Psoas muscle (tissue), 8 donors: ENCODE measurements at places on chromosomes 3 and 15. TPM values are rescaled to one million over a fixed set of nuclear protein-coding genes. Genes with fewer than 3 reads are reported as not detected.

DNA sequence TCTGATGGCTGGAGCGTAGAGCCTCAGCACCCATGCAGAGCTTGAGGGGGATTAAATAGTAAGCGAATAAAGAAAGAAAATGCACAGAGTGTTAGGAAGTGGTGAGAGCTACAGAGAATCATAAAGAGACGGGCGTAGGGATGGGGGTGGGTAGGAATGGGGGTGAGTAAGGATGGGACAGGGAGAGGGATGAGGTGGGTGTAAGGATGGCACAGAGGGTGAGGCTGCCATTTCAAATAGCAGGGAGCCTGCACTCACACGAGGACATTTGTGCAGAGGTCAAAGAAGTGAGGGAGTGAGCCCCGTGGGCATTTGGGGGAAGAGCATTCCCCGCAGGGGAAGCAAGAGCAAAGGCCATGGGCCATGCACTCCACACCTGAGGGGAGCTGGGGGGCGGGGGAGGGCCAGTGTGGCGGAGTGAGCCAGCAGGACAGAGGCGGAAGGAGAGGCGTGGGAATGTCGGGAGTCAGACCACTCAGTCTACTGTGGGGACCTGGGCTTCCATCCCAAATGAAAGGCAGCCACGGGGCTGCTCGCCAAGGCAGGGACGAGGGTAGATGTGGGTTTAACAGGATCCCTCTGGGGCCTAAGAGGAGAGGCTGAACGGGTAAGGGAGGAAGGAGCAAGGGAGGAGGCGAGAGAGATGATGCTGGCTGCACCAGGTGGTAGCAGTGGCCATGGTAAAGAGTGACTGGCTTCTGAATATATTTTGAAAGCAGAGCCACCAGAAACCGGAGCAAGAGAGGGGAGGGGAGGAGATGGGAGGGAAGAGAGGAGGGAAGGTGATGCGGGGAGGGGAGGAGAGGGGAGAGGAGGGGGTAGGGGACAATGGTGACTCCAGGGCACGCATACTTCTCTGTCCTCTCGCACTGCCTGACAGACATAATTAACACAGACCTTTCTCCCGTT lies 35.2 kb upstream of the SLC6A6 start:
- H3K4me1 ChIP-seq = peaks cover 27% of the 10 kb centered on the region
- DNase-seq = no peak
- no peaks in the 10 kb centered on the region for H3K36me3 ChIP-seq
- H3K27me3 ChIP-seq = no peaks in the 10 kb centered on the region

- H3K4me3 ChIP-seq = peak overlapping the region; percentile 33
- H3K27me3 ChIP-seq = no peaks in the 10 kb centered on the region
- H3K4me1 ChIP-seq = no peaks in the 10 kb centered on the region
These were observed 3.9 kb downstream of the CRYGS start for GRCh38 chr3:186540221-186540834.

DNA sequence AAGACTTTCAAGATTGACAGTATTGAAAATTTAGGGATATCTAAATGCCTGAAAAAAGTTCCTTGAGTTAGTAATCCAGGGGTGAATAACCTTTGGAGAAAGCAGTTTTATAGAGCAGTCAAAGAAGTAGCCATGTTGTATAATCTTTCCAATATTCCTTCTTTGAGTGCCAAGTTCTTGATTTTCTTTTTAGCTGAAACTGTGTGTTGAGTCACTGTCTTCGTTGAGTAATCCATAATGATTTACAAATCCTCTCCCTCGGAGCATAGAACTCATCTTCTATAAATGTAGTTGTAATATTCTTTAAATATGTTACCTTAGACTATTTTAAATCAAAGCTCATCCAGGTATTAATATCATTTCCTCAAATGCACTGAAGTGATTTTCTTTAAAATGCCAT lies 135.2 kb downstream of the BBX start:
- peaks cover 39% of the 10 kb centered on the region for H3K4me1 ChIP-seq
- no peak overlapping the region for H3K4me3 ChIP-seq
- H3K27ac ChIP-seq = no peak overlapping the region
- no peak for DNase-seq

DNA sequence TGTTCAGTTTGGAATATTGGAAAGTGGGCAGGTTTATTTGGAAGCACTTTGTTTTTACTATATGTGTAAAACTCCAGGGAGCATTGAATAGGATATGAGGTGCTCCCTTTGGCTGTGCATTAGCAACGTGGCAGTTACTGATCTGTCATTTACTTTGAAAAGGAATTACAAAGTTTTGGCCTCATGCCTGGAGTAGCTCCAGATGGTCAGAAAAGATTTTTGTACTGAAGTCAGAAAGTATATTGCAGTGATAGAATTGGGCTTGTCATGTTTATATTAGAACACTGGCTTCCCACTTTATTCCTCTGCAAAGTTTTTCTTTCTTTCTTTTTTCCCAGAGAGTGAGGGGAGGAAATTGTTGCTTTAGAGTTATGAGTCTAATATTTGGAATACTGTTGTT lies 26.1 kb downstream of the FNDC3B start:
- no peak overlapping the region for H3K27ac ChIP-seq
- no peak for DNase-seq
- H3K4me3 ChIP-seq = no peak overlapping the region
- H3K4me1 ChIP-seq = peaks cover 69% of the 10 kb centered on the region

GRCh38 chr3:30465454-30465853 lies 140.9 kb upstream of the TGFBR2 start:
- H3K36me3 ChIP-seq = no peaks in the 10 kb centered on the region
- DNase-seq = no peak
- no peak overlapping the region for H3K27ac ChIP-seq
- peaks cover 2% of the 10 kb centered on the region for H3K27me3 ChIP-seq

DNA sequence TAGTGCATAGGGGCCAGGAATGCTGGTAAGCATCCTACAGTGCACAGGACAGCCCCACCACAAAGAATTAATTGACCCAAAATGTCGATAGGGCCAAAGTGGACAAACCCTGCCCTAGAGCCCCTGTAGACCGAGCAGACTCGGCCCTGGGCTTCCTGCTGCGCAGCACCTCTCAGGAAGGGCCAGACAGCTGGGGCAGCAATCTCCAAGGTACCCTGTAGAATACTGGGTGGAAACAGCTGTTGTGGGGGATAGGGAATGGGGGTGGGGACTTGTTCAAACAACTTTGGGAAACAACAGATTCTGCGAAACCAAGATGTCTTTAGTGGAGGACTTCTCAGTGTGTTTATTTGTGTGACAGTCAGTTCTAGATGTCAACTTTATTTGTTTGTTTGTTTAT lies 67.1 kb downstream of the MRPL46 start:
- H3K27me3 ChIP-seq = no peaks in the 10 kb centered on the region
- H3K27ac ChIP-seq = no peak overlapping the region
- no peaks in the 10 kb centered on the region for H3K4me1 ChIP-seq
- no peaks in the 10 kb centered on the region for H3K36me3 ChIP-seq
- no peak overlapping the region for H3K4me3 ChIP-seq

GRCh38 chr15:45228931-45229330 lies 23.1 kb upstream of the SLC28A2 start:
- H3K36me3 ChIP-seq = no peaks in the 10 kb centered on the region
- DNase-seq = peak; percentile 66
- no peak overlapping the region for H3K4me3 ChIP-seq
- no peak overlapping the region for H3K27ac ChIP-seq
- H3K4me1 ChIP-seq = no peaks in the 10 kb centered on the region
- no peaks in the 10 kb centered on the region for H3K27me3 ChIP-seq

DNA sequence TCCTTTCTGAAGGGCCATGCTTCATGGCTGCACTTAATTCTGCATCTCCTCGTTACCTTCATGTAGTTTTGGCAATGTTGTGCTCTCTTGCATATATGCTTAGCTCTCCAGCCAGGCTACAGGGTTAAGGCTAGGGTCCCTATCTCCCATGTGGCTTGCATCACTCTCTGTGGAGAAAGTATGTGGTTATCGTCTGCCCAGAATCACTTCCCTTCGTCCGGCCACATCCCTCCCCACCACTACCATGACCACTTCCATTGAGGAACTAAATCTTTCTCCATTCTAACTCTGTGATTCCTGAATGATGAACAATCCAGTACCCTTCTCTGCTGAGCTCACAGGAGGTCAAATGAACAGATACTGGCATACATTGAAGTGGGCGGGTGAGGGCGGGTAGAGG lies 34.0 kb downstream of the WWTR1 start:
- no peaks in the 10 kb centered on the region for H3K27me3 ChIP-seq
- H3K36me3 ChIP-seq = no peaks in the 10 kb centered on the region
- H3K4me3 ChIP-seq = no peak overlapping the region
- DNase-seq = no peak

- H3K27me3 ChIP-seq = no peaks in the 10 kb centered on the region
- no peaks in the 10 kb centered on the region for H3K4me1 ChIP-seq
- no peak overlapping the region for H3K4me3 ChIP-seq
- no peak overlapping the region for H3K27ac ChIP-seq
These were observed 12.2 kb upstream of the CHSY1 start for GRCh38 chr15:101264011-101264410.

GRCh38 chr3:100726706-100727105 lies 17.4 kb downstream of the TFG start:
- H3K27ac ChIP-seq = no peak overlapping the region
- H3K4me3 ChIP-seq = no peak overlapping the region
- H3K4me1 ChIP-seq = no peaks in the 10 kb centered on the region
- no peaks in the 10 kb centered on the region for H3K27me3 ChIP-seq
- peaks cover 75% of the 10 kb centered on the region for H3K36me3 ChIP-seq
- no peak for DNase-seq

DNA sequence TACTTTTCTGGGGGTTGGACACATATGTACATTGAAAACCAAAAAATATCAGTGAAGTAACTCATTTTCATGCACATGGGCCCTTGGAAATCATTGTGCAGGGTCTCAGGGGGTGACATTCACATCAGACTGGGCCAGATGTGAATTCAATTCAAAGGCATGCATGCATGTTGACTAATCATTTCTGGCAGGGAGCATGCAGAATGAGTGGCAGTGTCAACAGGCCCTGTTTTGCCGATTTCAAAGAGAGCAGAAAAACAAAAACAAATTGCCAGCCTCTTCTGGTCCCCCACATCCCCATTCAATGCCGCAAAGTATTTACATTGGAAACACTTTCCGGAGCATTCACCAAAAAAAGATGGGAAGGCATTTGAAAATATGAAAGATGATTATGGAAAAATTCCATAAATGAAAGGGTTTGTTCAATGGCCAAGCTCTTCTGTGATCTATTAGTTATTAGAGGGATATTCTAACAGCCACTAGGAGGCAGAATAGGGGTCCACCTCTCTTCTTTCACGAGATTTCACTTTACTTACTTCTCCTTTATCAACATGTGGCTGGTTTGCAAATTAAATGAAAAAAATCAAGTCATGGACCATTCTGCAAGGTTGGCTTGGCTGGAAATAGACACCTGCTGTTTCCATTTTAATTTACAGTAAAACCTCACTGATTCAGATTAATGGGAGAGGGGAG lies 119.9 kb upstream of the FEZF2 start:
- H3K4me1 ChIP-seq = no peaks in the 10 kb centered on the region
- DNase-seq = no peak
- no peaks in the 10 kb centered on the region for H3K27me3 ChIP-seq
- H3K27ac ChIP-seq = no peak overlapping the region
- H3K36me3 ChIP-seq = no peaks in the 10 kb centered on the region

- no peaks in the 10 kb centered on the region for H3K36me3 ChIP-seq
- no peak overlapping the region for H3K27ac ChIP-seq
- no peaks in the 10 kb centered on the region for H3K27me3 ChIP-seq
- no peak overlapping the region for H3K4me3 ChIP-seq
- DNase-seq = peak; percentile 30
These were observed 5.0 kb upstream of the AP3S2 start for GRCh38 chr15:89898614-89899294.

GRCh38 chr3:99969136-99969535 lies 145.2 kb downstream of the FILIP1L start:
- H3K27me3 ChIP-seq = no peaks in the 10 kb centered on the region
- no peak for DNase-seq
- H3K4me3 ChIP-seq = no peak overlapping the region
- H3K36me3 ChIP-seq = no peaks in the 10 kb centered on the region

GRCh38 chr3:3744826-3745225 lies 54.4 kb upstream of the LRRN1 start:
- H3K36me3 ChIP-seq = no peaks in the 10 kb centered on the region
- H3K27me3 ChIP-seq = no peaks in the 10 kb centered on the region
- DNase-seq = no peak
- H3K27ac ChIP-seq = no peak overlapping the region

DNA sequence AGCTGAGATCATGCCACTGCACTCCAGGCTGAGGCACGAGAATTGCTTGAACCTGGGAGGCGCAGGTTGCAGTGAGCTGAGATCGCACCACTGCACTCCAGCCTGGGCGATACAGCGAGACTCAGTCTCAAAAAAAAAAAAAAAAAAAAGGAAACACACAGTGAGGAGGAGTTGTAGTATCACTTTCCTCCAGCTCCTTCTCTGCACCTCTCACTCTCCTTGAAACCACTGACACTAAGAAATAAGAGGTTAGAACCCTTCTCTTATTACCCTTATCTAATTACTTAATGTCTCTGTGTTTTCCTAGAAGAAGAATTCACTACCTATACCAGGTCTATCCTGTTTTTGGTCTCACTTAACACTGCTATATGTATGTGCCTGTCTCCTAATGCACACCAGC lies 31.7 kb downstream of the RAB27A start:
- no peaks in the 10 kb centered on the region for H3K36me3 ChIP-seq
- no peak for DNase-seq
- H3K4me3 ChIP-seq = no peak overlapping the region
- no peak overlapping the region for H3K27ac ChIP-seq

- H3K36me3 ChIP-seq = no peaks in the 10 kb centered on the region
- no peak overlapping the region for H3K4me3 ChIP-seq
- H3K4me1 ChIP-seq = no peaks in the 10 kb centered on the region
- H3K27ac ChIP-seq = no peak overlapping the region
These were observed 26.1 kb downstream of the KCNMB2 start for GRCh38 chr3:178562143-178562946.

DNA sequence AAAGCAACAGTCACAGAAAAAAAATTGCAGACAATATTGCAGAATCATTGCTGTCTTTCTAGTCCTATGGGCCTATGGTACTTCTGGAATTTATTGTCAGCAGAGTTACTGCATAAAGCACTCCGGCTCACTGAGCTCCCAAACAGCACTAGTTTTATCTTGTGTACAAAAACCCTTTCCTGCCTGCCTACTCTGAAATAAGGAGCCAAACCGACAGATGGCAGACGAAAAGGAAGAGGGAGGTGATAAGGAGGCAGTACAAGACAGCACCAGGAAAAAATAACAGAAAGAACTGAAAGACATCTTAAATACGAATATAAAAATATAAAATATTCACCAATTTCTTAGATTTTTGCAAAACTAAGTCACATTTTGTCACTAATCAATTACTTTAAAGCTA lies 15.6 kb downstream of the HERC1 start:
- no peaks in the 10 kb centered on the region for H3K27me3 ChIP-seq
- no peaks in the 10 kb centered on the region for H3K36me3 ChIP-seq
- no peak overlapping the region for H3K27ac ChIP-seq
- H3K4me1 ChIP-seq = peaks cover 51% of the 10 kb centered on the region
- no peak for DNase-seq
- H3K4me3 ChIP-seq = no peak overlapping the region

GRCh38 chr3:67653425-67654098 lies 850 bp downstream of the SUCLG2 start:
- H3K4me1 ChIP-seq = peaks cover 32% of the 10 kb centered on the region
- peak overlapping the region; percentile 97 for H3K4me3 ChIP-seq
- no peak for DNase-seq
- no peaks in the 10 kb centered on the region for H3K27me3 ChIP-seq
- H3K27ac ChIP-seq = peak overlapping the region; percentile 98

GAP43 gene
- not detected for total RNA-seq

FETUB gene
- not detected for total RNA-seq

HGD gene
- 0.46 TPM for total RNA-seq

TTC14 gene
- total RNA-seq = 12.6 TPM

BBX gene
- 29.1 TPM for total RNA-seq

LRIG1 gene
- 44.6 TPM for total RNA-seq

SLC51A gene
- total RNA-seq = not detected

C3orf80 gene
- total RNA-seq = 0.26 TPM

TGM4 gene
- not detected for total RNA-seq
